ENCODE measurements at places on chromosomes 2 and 18.

GRCh38 chr18:55268151-55268601 is 308.9 kb upstream of the CCDC68 start:
- no peak for DNase-seq

DNA sequence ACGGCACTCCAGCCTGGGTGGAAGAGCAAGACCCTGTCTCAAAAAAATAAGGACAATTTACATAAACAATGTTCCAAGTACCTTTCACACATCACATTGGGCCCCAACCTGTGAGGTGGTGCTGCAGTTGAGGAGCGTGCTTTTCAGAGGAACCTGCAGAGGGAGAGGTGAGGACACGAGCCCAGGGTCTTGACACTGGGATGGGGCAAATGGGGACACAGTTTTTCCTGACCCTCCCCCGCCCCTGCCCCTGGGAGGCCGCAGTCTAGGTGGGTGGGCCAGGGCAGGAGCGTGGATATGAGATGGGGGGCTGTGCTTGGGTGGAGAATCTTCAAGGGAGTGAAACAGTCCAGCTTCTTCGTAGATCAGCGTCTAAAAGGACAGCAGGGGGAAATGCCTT is 112.9 kb downstream of the SEPTIN10 start:
- DNase-seq, result no peak

- no peak for DNase-seq
Observed at GRCh38 chr2:16682431-16683118, 16.9 kb upstream of the CYRIA start.

- no peak for DNase-seq
Observed at GRCh38 chr18:67421651-67422050, 94.9 kb downstream of the DSEL start.

DNA sequence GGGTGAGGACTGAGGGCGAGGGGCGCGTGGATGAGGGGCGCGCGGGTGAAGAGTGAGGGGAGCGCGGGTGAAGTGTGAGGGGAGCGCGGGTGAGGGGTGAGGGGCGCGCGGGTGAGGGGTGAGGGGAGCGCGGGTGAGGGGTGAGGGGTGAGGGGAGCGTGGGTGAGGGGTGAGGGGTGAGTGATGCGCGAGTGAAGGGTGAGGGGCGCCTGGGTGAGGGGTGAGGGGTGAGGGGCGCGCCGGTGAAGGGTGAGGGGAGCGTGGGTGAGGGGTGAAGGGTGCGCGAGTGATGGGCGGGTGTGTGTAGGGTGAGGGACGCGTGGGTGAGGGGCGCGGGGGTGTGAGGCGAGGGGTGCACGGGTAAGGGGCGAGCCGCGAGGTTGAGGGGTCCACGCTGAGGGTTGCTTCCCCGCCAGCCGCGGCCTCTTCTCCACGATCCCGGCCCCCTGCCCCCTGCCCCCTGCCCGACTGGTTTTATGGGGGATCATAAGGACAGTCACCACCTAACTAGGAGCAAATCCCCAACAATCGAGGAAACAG is 1.1 kb upstream of the SLC66A2 start:
- no peak for DNase-seq

DNA sequence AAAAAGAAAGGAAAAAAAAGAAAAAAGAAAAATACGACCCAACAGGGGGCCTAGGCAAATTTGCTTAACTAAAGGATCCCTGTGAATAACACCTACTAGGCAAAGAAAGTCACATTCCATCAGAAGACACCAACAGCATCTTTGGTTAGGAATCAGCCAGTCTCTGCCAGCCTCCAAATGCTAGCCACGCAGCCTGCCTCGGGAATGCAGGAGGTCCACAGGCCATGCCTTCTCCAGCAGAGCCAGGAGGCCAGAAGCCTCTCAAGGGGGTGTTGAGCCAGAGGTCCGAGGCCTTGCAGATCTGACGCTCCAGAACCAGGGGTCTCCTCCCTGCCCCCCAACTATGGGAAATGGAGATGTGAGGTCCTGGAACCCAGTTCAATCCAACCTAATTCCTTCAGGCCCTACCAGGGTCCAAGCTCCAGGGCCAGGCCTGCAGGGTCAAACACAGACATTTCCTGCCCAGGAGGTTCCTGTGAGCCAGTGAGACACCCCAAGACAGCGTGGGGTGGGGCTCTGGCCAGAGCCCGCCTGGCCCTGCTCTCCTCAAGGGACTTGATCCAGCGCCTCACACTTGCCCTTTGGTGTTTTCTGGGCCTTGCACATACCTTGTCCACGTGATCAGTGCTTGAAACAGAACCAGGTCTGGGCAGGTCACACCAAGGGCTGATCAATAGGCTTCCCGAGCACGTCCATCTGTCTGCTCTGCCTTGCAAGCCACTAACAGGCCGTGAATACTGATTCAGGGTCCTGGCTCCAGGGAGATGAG is 289.6 kb upstream of the ID2 start:
- no peak for DNase-seq

Data from RKO (cell line).